PC-9 (cell line): ENCODE measurements at places on chromosomes 13 and 19. TPM values are rescaled to one million over a fixed set of nuclear protein-coding genes. Genes with fewer than 3 reads are reported as not detected.

DNA sequence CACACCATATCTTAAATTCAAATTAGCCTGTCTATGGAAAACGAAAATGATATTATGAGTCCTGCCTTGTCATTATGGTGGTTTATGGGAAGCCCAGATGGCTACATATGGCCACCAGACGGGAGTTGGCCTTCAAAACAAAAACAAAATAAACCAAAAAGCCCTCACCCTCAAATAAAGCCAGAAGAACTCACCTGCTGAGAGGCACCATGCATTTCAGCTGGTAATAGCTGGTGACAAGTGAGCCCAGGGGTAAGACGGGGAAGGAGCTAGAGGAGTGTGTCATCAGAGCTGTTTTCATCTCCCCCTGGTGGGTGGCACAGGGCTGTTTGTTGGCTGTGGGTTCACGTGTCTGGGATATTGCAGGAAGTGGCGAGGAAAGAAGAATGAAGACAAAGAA, 152.9 kb downstream of the EFNB2 start:
- DNase-seq, result no peak

DNA sequence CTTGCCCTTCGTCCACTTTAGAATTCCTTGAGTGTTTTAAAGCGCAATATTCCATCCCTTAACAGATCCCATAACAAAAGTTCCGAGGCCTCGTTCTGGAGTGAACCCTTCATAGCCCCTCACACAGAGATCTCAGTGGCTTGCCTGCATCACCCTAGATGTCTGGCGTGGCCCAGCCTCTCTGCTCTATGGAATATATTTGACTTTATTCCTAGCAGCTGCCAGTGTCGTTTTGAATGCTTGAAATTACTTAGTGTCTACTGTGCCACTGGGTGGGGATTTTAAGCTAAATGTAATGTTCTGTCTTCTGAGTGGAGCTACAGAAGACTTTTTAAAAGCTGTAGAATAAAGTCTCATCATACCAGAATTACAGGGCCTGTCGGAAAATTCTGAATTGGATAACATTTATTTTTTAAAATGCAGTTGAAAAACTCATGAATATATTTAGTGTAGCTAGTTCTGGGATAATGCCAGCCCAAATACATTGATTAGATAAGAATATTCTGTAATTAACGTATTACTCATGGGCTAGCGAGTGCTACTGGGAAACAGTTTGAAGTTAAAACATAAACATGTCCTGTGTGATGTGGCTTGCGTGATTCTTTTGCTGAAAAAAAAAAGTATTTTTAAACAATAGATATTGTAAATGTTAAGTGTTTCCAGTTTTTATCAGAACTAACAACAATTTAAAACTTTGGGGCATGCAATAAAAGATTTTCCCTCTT, 111.8 kb downstream of the ESD start:
- DNase-seq, result no peak

GRCh38 chr19:46722004-46722380, 5.1 kb upstream of the PRKD2 start:
- no peak for DNase-seq

DNA sequence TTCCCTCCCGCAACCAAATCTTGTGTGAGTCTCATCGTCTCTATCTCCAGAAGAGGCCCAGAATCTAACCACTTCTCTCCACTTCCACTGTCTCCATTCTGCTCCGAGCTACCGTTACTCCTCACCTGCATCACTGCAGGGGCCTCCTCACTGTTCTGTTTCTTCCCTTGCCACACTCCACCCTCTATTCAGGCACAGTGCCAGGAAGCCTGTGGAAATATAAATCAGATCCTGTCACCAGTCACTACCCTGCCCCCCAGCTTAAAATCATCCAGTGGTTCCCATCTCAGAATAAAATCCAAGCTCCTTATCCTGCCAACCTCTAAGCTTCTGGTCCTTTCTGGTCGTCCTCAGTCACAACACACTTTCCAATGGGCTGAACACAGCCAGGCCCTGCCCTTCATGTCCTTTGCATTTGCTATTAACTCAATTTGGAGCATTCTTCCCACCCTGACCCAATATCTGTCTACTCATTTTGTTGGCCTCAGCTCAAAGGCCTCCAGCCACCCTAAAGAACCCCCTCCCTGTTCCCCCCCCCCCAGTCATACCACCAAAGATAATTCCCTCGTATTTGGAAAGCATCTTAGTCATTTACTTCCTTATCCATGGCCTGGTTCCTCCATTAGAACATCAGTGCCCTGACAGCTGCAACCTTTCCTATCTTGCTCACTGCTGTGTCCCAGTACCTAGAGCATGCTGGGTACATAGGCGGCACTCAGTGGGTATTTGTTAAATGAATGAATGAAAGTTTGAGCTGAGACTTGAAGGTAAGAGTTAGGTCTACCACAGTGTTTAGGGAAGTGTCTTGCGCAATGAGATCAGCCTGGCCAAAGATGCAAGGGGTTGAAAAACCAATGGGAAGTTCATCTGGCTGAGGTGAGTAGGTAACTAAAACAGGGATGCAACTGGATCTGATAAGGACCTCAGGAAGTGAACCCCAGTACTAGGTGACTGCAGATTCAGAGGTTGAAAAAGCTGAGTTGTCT, 24.4 kb downstream of the ZNF175 start:
- no peak for DNase-seq

GRCh38 chr13:98541191-98541590, 35.7 kb downstream of the STK24 start:
- DNase-seq, result no peak

DNA sequence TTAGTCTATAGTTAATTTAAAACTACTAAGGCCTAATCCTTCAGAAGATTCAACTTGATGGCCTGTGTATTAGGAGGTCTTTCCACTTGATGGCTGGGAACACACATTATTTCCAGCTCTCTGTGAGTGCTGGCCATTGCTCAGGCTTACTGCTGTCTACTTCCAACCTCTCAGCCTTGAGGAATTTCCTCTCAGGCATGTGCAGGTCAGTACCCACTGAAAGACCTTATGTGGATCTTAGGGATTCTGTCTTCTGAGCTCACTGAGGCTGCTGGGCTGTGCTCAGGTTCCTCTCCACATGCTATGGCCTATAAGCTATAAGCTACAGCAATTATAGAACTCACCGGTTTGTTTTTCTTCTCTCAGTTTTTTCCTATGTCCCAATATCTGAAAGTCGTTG, 11.6 kb upstream of the UFM1 start:
- no peak for DNase-seq

DNA sequence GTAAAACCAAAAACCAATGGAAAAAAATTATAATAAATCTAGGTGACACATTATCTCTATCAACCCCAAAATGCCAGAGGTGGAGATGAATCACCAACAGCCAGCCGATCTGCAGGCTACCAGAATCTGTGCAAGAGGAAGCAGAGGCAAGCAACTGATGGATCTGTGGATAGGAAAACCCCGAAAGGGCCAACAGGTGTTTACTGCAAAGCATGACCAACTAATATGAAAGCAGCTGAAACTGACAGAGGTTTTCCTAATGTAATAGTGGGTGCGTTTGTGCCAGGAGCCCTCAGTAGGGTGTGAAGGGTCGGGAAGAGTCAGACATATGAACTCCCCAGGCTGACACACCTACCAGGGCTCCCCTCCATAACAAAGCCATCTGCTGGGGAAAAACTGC, 554.6 kb downstream of the RFC3 start:
- DNase-seq, result no peak

DNA sequence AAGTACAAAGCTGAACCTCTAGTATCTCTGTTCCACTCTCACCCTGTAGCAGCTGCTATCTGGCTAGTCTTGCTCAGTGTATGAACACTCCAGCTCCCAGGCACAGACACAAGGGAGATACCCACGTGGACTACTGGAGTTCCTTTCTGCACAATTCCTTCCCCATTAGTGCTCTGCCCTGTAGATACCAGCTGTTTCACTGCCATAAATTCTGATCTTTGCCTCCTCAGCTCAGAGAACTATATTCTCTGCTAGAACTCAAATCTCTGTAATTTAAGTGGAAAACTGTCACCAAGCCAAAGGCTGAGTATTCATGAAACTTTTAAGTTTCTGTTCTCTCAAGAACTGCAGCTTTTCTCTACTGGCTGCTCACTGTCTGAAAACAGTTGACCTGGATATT, 273.7 kb downstream of the DIAPH3 start:
- DNase-seq, result no peak

DNA sequence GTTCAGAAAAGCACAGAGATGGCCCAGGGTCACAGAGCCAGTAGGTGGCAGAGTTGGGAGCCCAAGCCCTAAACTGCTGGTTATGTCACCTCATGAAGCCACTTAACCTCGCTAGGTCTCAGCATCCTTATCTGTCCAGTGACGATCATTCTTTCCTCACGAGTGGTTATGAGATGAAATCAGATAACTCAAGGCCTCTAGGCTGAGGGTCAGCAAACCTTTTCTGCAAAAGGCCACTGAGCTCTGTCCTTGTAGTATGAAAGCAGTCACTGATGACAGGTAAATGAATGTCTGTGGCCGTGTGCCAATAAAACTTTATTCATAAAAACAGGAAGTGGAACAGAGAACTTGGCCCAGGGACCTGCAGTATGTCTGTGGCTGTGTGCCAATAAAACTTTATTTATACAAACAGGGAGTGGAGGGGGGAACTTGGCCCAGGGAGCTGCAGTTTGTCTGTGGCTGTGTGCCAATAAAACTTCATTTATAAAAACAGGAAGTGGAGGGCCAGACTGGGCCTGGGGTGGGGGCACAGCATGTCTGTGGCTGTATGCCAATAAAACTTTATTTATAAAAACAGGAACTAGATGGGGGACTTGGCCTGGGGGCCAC, 71.2 kb downstream of the GNG7 start:
- no peak for DNase-seq

DNA sequence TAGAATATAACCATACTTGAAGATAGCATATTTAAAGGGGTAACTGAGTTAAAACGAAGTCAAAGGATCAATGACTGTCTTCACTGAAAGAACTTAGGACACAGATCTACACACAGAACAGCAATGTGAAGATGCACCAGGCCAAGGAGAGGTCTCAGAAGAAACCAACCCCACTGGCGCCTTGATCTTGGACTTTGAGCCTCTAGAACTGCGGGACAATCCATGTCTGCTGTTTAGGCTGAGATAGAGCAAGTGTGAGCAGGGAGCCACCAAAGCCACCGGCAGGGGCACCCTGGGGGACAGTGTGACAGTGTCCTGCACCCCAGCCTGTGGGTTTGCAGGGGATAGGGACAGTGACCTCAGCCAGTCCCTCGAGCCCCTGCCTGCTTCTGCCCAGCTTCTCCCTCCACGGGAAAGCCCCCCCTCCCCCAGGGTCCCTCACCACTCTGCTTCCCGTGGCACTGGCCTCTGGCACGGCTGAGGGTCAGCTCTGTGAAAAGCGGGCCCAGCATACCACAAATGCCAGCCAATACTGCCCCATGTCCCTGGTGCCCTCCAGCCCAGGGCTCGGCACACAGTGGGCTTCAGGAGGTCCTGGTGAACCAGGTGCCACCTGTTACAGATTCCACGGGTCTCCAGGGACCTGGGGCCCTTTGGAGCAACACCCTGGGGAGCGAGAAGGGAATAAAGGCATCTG, 40.8 kb downstream of the KLF2 start:
- DNase-seq, result no peak

- no peak for DNase-seq
Measured at GRCh38 chr19:56894626-56895025, 54.1 kb upstream of the PEG3 start.

DNA sequence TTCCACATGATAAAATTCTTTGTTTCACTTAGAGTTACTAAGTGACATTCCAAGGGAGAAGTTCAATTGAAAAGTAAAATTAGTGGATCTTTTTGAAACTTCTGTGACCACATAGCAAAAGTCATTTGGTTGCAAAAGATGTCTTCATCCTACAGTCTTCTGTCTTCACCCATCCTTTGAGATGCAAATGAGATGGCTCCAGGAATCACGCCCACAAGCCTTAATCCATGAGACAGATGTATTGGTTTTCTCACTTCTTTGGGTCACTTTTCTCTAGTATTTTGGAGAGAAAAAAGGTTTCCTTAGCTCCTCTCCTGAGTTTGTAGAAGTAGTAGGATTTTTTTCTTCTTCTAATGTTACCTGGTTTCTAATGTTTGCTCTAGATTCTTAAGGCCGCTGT, 259.5 kb upstream of the SLC10A2 start:
- no peak for DNase-seq

- no peak for DNase-seq
Measured at GRCh38 chr19:49541914-49542313, 14.1 kb downstream of the RCN3 start.

GRCh38 chr19:2992958-2993357, 15.6 kb downstream of the TLE6 start:
- DNase-seq, result no peak

DNA sequence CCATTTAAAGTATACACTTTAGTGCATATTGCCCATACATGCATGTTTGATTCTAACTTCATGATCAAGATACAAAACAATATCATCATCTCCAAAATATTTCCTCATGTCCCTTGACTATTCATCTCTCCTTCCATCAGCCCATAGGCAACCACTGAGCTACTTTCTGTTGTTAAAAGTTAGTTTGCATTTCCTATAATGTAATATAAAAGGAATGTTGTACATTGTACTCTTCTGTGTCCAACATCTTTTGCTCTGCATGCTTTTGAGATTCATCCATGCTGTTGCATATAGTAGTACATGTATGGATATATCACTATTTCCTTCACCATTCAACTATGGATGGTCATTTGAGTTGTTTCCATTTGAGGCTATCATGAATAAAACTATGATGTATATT, 74.7 kb downstream of the ITGBL1 start:
- no peak for DNase-seq

DNA sequence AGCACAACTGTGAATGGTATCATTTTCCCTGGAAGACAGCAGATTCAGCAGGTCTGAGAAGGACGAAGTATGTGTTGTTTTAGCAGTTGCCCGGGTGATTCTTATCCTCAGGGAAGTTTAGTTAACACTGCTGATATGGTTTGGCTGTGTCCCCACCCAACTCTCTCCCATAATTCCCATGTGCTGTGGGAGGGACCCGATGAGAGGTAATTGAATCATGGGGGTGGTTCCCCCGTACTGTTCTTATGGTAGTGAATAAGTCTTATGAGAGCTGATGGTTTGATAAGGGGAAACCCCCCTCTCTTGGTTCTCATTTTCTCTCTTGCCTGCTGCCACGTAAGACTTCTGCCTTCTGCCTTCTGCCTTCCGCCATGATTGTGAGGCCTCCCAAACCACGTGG, 81.0 kb upstream of the UBAC2 start:
- DNase-seq, result no peak

RINL gene
- 10.3 and 14.6 TPM in 2 replicates for total RNA-seq

ARL11 gene
- 3.5 and 3.7 TPM in 2 replicates for total RNA-seq

TEX101 gene
- not detected in 2 replicates for total RNA-seq

PCDH17 gene
- not detected in 2 replicates for total RNA-seq

FBXL3 gene
- total RNA-seq, result 20.3 and 22.0 TPM in 2 replicates

ZNF146 gene
- 53.1 and 68.0 TPM in 2 replicates for total RNA-seq

ZNF813 gene
- 6.1 and 6.3 TPM in 2 replicates for total RNA-seq

DIRAS1 gene
- total RNA-seq, result 0.57 and 1.0 TPM in 2 replicates
